Heart left ventricle (tissue), 16 donors: ENCODE measurements at places on chromosomes 5 and 9. TPM values are rescaled to one million over a fixed set of nuclear protein-coding genes. Genes with fewer than 3 reads are reported as not detected.
A peak's percentile ranks its signal among the peaks of the same experiment; 100 is the strongest.

DNA sequence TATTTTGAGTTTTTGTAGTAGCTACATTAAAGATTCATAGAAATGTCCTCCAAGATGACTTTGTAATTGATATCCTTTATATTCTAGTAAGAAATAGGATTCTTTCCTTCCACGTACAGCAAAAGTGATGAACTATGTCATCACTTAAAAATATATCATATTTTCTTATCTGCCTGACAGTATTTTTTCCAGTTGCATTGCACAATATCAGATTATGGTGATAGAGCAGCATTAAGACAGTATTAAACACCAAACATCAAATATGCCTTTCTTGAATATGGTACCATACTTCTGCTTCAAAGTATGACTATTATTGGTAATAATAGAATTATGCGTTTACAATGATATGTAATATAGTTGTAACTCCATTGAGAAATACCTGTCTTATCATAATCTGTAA lies 919.8 kb upstream of the EDIL3 start:
- H3K27me3 ChIP-seq, result no peaks in the 10 kb centered on the region
- H3K27ac ChIP-seq, result no peak overlapping the region
- no peak overlapping the region for H3K4me3 ChIP-seq
- no peaks in the 10 kb centered on the region for H3K4me1 ChIP-seq

DNA sequence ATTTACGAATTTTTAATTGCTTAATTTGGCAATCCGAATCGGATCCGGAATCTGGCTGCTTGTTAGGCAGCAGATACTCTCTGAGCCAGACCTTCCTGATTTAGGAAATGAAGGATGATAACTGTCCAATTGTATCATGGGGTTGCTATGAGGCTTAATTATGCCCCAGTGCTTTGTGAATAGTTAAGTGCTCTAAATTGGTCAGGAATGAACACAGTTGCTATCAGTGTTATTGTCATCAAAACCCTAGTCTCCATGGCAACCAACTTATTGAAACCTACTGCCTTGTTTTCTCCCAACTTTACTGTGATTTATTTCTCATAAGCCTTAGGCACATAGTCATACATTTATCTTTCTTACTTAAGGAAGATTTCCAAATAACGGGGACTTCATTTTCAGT lies 47.9 kb downstream of the MAMDC2 start:
- H3K4me1 ChIP-seq, result no peaks in the 10 kb centered on the region
- no peaks in the 10 kb centered on the region for H3K36me3 ChIP-seq
- peak overlapping the region; percentile 59 for H3K27ac ChIP-seq
- no peak for DNase-seq

- DNase-seq, result no peak
- H3K4me3 ChIP-seq, result no peak overlapping the region
- no peak overlapping the region for H3K27ac ChIP-seq
These were observed 288.5 kb upstream of the ANKH start for GRCh38 chr5:15160091-15160490.

DNA sequence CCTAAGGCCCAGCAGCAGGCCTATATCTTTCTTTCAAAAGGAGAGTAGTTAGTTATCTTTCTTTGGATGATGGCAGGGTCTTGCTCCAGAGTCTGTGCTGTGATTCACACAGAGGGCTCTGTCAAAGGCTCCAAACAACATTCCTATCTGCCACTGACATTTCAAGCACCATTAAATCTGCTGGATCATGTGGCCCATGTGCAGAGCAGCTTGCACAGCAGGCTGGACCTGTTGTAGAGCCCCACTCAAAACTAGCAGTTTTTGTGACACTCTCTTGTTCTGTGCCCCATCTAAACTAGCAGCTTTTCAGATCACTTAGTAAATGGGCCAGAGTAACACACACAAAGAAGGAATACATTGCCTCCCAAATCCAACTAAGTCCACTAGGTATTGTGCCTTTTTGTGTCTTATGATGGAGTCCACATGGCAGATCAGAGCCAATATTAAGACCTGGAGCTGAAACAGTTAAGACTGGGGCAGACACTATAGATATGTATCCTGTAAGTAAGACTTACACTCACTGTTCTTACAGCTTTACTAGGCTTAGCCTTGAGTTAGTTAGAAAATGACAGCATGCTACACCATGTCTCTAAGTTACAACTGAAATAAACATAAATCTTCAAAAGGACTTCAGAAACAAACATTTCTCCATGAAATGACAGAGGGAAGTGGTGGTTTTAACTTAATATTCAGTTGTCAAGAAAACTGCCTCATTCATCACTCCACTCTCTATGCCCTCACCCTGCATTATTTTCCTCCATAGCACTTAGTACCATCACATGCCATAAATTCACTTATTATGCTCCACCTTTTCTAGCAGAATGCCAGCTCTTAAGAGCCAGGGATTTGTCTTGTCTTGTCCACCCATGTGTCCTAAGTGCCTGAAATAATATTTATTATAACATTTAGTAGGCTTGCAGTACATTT lies 400.9 kb downstream of the RAB3C start:
- no peak overlapping the region for H3K27ac ChIP-seq
- DNase-seq, result no peak
- no peak overlapping the region for H3K4me3 ChIP-seq
- H3K4me1 ChIP-seq, result peaks cover 12% of the 10 kb centered on the region
- H3K36me3 ChIP-seq, result peaks cover 22% of the 10 kb centered on the region
- no peaks in the 10 kb centered on the region for H3K27me3 ChIP-seq

DNA sequence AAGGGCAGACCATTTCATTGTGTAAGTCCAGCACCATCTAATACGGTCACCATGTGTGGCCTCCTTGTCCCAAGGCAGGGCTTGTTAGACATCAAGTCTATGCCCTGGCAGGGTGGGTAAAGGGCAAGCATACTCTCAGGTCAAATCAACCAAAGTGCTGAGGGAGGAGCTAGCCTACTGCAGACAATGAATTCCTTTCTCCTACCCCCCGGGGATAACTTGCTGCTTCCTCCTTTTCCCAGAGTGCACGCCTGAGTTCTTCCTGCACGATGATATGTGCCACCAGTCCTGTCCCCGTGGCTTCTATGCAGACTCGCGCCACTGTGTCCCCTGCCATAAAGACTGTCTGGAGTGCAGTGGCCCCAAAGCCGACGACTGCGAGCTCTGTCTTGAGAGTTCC lies 71.4 kb downstream of the RFK start:
- H3K36me3 ChIP-seq, result no peaks in the 10 kb centered on the region
- no peaks in the 10 kb centered on the region for H3K4me1 ChIP-seq

GRCh38 chr5:180909782-180910181 lies 10.8 kb downstream of the BTNL8 start:
- no peaks in the 10 kb centered on the region for H3K4me1 ChIP-seq
- no peak for DNase-seq
- no peak overlapping the region for H3K4me3 ChIP-seq

DNA sequence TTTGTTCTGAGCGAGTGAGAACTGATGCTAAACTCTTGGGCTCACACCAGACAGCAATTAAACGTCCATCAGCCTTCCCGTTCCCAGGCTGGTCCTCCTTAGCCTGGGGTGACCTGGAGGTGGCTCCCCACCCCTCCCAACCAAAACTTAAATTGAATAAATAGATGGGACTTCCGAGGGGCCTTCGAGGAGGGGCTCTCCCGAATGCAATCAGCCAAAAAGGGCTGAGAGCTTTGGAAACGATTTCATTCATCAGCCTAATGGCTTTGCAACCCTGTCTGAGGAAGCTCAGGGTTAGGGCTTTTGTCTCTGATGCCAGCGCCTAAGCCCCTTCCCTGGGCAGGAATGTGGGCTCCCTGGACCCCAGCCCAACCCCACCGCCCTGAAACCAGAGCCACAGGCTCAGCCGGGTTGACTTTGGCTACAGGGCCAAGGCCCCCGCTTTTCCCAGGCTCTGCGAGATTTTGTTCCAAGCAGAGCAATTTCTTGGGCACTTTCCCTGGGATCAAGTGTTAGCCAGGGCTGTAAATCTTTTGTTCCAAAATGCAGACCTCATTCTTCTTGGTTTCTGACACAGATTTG lies 29.2 kb downstream of the LHX3 start:
- peaks cover 5% of the 10 kb centered on the region for H3K27me3 ChIP-seq
- H3K36me3 ChIP-seq, result no peaks in the 10 kb centered on the region
- H3K4me1 ChIP-seq, result no peaks in the 10 kb centered on the region
- no peak overlapping the region for H3K4me3 ChIP-seq
- no peak overlapping the region for H3K27ac ChIP-seq

Gene DMRT3
- polyA plus RNA-seq, result not detected

Gene CNTNAP3
- 2.1 TPM for polyA plus RNA-seq
